ENCODE measurements at places on chromosomes 16 and 17.

DNA sequence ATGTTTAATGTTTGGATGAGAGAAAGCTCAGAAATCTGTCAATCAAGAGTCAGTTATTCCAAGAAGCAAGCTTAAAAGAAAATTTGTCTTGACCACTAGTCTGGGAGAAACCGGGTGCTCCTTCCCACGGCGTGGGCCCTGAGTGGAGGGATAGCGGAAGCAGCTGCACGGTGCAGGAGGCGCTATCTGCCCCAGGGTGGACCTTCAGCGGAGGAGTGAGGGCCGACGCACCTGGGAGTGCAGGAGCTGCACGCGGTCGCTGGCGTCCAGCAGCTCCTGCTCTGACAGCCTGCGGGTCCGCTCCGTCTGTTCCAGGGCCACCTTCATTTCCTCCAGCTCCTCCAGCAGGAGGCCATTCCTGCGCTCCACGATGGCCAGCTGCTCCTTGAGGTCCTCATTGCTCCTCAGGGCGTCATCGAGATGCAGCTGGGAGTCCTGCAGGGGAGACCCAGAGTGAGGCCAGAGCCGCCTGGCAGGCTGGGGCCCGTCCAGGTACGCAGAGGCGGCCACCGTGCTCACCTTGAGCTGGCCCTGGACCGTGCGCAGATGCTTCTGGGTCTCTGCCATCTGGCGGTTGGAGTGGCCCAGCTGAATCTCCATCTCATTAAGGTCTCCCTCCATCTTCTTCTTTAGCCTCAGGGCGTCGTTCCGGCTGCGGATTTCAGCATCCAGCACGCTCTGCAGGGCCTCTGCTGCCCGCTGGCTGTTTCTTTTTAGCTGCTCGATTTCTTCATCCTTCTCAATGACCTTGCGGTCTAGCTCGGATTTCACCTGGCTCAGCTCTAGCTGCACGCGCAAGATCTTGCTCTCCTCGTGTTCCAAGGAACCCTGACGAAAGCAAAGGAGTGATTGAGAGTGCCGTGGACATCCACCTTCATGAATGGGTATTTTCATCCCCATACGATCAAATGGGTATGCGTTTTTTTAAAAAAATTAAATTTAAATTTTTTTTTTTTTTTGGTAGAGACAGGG, 63.5 kb downstream of the MYH13 start:
- DNase-seq: no peak

GRCh38 chr17:46756081-46756735, 62.3 kb downstream of the WNT3 start:
- DNase-seq: no peak

DNA sequence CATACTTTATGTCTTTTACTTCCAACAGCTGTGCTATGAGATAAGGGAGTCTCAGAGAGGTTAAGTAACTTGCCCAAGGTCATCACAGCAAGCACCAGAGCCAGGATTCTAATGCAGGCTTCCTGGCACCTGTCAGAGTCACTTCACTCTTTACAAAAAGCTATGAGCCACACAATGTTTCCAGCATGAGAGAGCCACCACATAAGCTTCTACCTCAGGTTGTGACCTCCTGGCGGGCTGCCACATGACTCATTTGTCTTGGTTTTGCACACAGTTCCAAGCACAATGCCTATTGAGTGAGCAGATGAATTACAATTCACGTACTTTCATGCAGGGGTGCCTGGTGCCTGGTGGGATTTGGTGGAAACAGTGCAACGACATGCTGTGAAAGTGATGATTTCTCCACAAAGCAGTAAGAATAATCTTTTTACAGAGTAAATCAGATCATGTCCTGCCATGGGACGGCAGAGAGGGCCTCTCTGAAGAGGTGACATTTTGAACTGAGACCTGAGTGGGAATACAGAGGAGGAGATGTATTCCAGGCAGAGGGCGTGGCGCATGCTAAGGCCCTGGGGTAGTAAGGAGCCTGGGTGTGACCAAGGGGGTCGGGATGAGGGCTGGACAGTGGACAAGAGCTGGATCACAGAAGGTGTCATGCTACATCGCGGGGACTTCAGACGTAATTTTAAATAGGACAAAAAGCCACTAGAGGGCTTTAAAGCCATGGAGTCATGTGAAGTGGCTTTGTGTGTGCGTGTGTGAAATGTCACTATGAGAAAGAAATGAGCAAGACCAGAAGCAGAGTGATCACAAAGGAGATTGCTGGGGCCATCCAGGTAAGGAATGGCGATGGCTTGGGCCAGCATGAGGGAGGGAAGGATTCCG, 53.4 kb downstream of the CACNG3 start:
- DNase-seq: no peak

DNA sequence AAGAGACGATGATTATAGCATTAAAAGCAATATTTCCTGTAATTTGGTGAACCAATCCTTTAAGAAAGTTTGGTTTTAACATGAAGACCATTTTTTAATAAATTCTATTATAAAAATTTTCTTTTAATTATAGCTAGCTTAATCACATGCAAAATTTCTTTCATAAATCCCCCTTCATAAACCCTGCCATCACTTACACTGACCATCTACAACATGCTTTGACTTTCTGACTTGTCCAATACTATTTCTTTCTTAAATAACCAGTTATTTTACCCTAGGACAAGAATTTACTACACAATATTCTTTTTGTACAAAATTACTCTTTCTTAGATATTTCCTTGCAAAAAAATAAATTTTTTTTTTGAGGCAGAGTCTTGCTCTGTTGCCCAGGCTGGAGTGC, 1334.8 kb downstream of the CDH11 start:
- no peak for DNase-seq

GRCh38 chr16:5858180-5858579, 760.6 kb upstream of the EEF2KMT start:
- DNase-seq: no peak

DNA sequence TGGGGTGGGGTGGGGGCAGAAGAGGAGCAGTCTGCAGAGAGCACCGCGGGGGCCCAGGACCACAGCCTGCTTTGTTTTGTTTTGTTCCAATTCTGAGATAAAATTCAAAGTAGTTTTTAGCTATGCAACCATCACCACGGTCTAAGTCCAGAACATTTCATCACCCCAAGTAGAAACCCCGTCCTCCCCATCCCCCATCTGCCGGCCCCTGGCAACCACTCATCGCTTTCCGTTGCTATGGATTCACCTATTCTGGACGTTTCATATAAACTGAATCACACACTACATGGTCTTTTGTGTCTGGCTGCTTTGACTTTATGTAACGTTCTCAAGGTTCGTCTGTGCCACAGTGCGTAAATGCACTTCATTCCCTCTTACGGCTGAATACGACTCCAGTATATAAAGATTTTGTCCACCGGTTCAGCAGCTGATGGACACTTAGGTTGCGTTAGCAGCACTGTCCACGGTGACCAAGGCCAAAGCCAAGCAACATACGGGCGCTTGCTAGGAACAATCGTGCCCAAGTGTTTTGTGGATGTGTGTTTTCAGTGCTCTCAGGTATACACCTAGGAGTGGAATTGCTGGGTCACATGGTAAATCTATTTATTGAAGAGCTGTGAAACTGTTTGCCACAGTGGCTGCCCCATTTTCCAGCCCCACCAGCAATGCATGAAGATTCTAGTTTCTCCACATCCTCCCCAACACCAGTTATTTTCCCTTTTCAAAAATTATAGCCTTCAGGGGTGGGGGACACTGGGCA, 27.7 kb upstream of the RASD1 start:
- DNase-seq: no peak

DNA sequence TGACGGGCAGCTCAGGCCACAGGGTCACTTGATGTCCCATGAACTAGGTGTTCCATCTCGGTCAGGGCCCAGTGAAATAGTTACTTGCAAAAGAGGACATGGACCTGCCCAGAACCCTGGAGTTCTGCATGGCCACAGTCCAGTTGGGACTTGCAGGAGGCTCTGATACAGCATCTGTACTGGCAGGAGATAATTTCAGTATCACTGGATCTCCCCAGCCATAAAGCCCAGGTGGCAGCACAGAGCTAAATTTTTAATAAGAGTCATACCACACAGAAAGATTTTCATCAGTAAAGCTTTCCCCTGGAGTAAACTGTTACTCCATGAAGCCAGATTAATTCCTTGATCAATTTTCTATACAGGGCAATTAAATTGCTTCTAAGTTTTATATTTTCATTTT, 18.0 kb upstream of the SLC16A5 start:
- no peak for DNase-seq

All from NCI-H187 (cell line).